ENCODE measurements at places on chromosomes 11 and 22. TPM values are rescaled to one million over a fixed set of nuclear protein-coding genes. Genes with fewer than 3 reads are reported as not detected.

Gene FIBIN
- 18.5 TPM for total RNA-seq

- DNase-seq = no peak
These were observed 1176.4 kb downstream of the BRD1 start for GRCh38 chr22:48651036-48651890.

Gene FAM227A
- 3.9 TPM for total RNA-seq

Gene FOLH1
- total RNA-seq = 2.2 TPM

Gene TRPM5
- total RNA-seq = not detected

Gene DEUP1
- not detected for total RNA-seq

- DNase-seq = peak; percentile 91
These were observed 18.6 kb upstream of the SCN2B start for GRCh38 chr11:118194835-118195627.

Gene CASP1
- total RNA-seq = 25.4 TPM

DNA sequence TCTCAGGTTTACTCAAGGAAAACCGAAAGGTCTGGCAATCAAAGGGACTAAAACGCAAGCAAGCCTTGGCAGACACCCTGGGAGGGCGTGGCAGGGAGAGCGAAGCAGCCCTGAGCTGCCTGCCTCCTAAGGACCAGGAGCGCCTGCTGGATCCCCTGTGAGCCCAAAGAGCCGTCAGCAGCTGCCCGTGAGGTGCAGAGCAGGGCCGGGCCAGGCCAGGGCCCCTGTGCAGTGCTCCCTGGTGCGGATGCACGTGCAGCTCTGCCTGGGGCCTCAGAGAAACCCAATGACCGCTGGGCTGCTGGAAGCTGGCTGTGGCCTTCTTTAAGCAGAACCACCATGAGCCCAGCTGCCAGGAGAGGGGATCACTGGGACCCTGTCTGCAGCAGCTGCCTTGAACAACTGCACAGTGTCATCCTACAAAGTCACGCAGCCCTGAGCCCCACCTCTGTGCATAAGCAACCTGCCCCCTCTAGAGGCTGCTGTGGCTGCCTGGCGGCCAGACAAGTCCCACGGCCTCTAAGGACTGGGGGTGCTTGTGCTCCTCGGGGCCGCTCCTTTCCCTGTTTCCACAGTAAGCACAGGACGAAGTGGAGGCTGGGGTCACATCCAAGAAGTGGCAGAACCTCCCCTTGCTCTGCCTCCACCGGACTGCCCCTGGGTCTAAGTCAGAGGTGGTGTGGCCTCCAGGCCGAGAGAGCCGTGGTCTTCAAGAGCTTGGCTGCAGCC is 29.1 kb upstream of the COMT start:
- DNase-seq = no peak

Gene TPP1
- 49.6 TPM for total RNA-seq

DNA sequence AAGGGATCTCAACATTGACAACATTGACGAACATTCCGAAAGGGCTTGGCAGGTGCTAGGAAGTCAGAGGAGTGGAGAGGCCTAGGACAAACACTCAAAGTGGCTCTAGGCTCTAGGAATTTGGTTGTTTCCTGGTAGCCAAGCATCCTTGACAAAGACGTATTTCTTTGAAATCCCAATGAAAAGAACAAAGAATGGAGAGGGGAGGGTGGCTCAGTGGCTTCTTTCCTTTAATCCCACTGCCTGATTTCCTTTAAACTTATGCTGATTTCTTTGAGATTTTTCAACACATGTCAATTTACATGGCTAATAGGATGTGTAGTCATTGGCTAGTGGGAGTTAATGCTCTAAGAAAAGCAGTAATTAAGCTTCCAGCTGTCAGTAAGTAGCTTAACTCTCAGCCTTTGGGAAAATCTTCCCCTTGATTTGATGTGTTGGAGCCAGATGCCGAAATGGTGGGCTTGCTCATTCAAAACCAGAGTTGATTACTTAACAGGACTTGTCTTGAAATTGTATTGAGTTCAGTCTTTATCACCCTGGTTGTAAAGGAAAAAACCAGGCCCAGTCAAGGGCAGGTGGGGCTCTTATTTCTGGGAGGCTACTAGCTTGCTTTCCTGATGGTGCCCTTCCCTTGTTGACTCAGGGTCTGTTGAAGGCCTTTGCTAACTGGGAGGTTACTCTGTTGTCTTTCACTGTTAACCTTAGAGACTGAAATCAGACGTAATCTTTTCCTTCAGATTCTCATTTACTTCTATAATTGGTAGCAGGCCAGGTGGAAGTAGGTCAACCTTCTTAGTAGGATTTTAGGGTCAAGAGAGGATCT is 44.6 kb upstream of the SORL1-AS1 start:
- DNase-seq = no peak

Gene KCNA4
- not detected for total RNA-seq

DNA sequence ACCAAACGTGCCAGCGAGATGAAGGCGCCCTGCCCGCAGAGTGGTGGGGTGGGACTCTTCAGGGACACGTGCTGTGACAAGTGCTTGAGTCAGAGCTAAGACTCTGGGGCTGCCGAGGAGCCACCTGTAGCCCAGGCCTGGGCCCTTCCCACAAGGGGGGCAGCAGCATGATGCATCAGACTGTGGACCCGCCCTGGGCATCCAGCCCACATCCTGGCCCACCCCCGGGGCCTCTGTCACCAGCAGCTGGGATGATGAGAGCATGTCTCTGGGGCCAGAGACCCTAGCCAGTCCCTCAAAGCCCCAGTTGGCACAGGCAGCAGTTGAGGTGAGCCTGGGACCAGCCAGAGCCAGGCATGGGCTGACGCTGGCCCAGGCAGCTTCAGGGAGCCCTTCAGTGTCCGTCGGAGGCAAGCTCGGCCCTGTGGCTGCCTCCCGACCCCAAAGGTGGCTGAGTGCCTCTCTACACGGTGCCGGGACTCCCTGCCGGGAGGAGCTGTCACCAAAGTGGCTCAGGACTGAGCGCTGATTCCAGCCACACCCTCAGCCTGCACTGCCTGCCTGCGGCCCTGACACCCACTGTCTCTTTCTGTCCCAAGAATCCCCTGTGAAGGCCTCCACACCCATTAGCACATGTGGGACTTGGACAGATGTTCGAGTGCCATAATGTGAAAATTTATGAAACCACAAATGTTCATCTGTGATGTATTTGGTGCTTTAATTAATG is 41.3 kb downstream of the CDKN1C start:
- no peak for DNase-seq

DNA sequence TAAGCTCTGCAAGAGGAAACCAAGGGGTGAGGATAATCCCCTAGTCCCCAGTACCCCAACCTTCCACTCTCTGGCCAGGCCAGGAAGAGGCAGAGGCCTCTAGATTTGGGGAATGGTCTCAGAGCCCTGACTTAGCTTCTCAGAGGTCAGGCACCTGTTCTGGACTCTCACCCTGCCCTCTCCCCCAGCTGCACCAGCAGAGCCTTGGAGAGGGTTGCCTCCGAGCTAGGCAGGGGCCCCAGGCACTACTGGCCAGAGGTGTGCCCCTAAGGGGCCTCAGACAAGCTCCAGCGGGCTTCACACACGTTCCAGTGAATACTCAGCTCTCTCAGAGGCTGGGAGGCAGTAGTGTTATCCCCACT is 8.0 kb downstream of the FREY1 start:
- DNase-seq = no peak

GRCh38 chr22:41290262-41291221 is 4.6 kb upstream of the RANGAP1 start:
- no peak for DNase-seq

Gene MSANTD4
- 14.8 TPM for total RNA-seq

GRCh38 chr11:124874571-124875255 is 9.5 kb downstream of the ROBO3 start:
- no peak for DNase-seq

DNA sequence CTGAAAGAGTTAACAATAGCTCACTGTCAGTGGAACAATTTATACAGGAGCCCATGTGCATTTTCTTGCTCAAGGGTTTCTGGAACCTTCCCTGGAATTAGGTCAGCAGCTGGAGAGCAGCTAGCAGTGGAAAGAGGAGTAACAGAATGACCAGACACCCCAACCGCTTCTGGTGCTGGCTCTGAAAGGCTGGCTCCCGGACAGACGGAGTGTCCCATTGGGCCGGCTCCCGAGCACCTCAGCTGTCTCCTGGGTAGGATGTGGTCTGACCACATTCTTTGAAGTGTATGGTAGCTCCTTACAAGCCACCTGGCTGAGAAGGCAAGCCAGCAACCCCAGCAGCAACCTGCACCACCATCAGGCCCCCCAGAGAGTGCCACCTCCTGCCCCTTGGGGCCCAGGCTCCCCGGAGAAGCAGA is 44.7 kb downstream of the ABTB2 start:
- DNase-seq = no peak

DNA sequence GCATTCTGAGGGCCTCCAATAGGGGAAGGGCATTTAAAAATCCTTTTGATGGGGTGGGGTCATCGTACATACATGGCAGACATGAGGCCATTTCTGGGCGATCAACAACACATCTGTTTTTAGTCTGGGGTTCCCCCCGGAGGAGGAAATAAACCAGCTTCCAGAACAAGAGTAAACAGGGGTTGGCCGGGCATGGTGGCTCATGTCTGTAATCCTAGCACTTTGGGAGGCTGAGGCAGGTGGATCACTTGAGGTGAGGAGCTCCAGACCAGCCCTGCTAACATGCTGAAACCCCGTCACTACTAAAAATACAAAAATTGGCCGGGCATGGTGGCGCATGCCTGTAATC is 12.0 kb downstream of the PRSS23 start:
- DNase-seq = no peak

DNA sequence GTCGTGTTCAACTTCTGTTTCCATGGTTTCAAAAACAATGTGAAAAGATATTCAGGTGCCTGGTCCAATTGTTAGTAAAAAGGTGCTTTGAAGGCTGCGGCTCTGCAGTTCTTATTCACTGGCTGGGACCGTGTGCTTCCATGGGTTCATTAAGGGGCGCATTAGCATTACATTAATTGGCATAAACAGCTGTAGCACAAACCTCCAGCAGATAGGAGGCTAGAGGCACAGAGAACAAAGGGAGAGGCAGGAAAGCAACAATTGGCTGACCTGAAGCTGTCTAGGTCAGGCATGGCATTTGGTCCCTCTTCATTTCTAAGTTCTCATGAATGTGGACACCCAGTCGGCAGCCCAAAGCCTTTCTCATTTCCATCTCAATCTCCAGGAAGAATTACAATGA is 16.6 kb downstream of the PAK1 start:
- DNase-seq = no peak

GRCh38 chr11:70633610-70634009 is 235.3 kb downstream of the CTTN start:
- no peak for DNase-seq

DNA sequence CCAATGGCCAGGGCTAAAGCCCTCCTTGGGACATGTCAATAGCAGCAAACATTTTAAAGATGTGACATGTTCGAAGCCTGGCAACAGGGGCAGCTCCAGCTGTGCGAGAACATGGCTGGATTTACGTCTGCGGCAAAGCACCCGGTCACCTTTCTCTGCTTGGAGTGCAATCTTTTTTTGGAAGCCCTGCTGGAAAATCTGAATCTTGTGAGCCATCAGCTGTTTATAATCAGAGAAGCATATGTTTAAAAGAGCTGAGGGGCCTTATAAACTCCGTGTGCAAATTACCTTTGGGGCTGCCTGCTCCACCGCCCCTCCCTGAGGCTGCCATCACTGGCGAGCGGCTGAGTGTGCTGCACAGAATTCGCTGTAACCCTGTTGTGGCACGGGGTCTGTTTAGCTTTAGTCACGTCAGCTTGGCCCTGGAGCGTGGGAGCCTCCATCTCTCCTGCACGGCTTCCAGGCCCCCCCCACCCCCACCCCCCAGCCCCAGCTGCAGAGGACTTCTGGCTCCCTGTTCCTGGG is 9.0 kb upstream of the KCNQ1OT1 start:
- no peak for DNase-seq

DNA sequence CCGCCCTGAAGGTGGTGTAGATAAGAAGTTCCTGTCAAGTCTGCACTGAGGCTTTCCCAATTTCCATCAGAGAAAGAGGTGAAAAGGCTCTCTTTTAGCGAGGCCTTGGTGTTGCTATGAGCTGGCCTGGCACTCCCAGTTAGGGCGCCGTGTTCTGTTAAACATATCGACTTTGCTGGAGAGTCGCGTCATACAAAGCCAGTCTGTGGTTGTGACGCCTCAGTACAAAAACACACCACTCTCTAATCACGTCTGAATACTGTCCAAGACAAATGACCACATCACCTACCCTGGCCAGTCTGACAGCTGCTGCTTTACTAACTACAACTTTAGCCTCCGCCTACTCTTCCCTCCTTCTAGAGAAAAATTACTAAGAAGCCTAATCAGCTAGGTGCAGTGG is 8.0 kb upstream of the TOLLIP start:
- DNase-seq = no peak

Gene PNPLA3
- 14.0 TPM for total RNA-seq

- DNase-seq = peak; percentile 96
These were observed 5.0 kb downstream of the IGSF22 start for GRCh38 chr11:18720808-18721560.

DNA sequence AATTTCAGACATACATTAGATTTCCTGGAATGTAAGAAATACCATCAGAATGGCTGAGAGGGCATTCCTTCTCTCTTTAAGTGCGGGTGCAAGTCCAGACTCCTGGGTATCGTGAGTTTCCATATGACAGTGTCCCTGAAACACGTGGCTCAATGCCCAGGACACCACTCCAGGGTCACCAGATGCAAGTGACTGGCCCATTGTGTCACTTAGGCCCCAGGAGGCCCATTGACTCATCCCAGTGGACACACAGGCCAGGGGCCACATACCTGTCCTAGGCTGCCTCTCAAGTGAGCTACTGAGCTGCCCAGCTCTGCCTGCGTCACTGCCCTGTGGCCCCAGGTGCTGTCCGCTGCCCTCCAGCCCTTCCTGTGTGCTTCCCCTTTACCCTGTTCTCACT is 18.5 kb downstream of the FBLN1 start:
- DNase-seq = no peak

DNA sequence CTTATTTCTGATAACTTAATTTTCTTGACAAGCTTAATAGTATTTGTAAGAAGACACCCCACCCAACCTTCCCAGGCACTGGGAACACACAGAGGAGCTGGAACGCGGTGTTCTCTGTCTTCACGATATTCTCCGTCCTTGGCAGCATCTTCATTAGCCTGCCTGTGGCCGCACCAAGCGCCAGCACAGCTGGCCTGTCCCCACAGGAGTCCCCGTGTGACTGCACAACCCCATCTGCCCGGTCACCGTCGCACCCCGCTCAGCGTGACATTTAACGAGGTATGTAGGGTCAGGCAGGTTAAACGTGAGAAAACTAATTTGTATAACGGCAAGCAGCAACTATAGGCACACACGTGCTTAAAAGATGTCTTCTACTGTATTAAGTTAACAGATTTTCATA is 293.3 kb downstream of the BRD1 start:
- DNase-seq = no peak

Gene MLC1
- 0.36 TPM for total RNA-seq

Data from lower leg skin (tissue), 4 donors.